ENCODE measurements at places on chromosomes 16 and 17.
A peak's percentile ranks its signal among the peaks of the same experiment; 100 is the strongest.

- no peak for DNase-seq
Measured at GRCh38 chr17:10751563-10751962, 21.7 kb upstream of the TMEM220 start.

GRCh38 chr17:50653738-50654137 is 19.1 kb downstream of the ABCC3 start:
- no peak for DNase-seq

- DNase-seq, result no peak
Measured at GRCh38 chr17:80835816-80836657, 155.6 kb upstream of the CHMP6 start.

- no peak for DNase-seq
Measured at GRCh38 chr16:85250609-85251223, 138.4 kb upstream of the CIBAR2 start.

DNA sequence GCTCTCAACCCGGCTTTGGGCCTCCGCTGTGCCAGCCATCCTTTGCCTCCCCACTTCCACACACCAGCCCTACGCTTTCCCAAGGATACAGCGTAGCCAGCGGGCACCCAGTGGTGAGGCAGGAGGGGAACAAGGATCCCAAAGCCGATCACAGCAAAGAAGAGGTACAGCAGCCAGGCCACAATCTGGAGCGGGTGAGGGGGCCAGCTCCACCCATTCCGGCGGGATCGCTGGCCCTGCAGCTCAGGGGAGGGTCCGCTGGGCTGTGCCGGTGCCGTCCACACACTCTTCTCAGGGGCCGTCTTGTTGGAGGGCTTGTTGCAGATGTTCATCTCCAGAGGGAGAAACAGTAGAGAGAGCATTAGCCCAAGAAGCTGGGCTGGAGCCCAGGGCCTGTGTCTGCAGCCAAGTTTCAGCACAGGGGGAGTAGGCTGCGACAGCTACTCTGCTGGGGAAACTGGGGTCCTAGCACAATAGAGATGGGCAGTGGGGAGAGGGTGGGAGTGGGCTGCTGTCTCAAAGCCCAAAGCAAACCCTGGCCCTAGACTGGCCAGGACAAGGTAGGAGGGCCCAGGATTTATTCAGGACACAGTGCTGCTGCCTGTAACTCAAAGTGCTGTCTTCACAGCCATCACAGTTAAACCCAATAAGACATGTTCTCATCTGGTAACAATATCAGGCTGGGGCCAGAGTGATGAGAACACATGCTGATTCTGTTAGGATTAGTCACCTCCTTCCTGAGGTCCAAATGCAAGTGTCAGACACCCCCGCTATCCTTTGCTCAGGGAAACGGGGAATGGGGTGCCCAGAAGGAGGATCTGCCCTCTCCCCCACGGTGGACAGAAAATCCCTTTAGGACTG is 9.9 kb downstream of the ZDHHC1 start:
- no peak for DNase-seq

GRCh38 chr17:28394337-28395116 is 11.5 kb downstream of the SLC46A1 start:
- DNase-seq, result no peak

DNA sequence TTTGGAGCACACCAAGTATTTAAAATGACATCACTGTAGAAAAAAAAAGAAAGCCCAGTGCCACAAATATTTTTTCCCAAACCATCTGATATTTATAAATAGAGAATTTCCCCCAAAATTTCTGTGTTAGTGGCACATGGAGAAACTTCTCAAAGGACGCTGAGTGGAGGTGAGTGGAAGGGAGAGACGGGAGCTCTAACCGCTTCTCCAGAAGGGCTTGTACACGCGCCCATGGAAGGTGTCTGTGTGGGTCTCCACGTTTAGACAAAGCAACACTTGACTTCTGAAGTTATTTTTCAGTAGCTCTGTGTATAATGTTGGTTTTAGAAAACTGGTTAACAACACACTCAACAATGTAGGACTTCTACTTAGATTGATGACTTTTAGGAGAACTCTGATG is 1.0 kb downstream of the MYOCD start:
- DNase-seq, result no peak

DNA sequence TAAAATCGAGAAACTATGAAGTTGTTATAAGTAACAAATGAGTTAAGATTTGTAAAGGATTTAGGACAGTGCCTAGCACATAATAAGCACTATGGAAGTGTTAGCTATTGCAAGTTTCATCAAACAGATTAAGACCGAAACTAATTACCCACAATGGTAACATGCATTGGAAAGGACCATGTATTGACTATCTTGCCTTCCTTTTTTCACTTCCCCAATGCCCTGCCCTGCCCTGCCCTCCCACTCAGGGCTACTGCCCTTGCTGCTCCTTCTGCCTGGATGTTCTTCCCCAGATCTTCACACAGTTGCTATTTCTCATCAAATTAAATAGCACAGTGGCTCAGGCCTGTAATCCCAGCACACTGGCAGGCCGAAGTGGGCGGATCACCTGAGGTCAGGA is 202.1 kb upstream of the PSMD7 start:
- DNase-seq, result no peak

- no peak for DNase-seq
Measured at GRCh38 chr16:87303431-87303930, 13.7 kb downstream of the C16orf95 start.

DNA sequence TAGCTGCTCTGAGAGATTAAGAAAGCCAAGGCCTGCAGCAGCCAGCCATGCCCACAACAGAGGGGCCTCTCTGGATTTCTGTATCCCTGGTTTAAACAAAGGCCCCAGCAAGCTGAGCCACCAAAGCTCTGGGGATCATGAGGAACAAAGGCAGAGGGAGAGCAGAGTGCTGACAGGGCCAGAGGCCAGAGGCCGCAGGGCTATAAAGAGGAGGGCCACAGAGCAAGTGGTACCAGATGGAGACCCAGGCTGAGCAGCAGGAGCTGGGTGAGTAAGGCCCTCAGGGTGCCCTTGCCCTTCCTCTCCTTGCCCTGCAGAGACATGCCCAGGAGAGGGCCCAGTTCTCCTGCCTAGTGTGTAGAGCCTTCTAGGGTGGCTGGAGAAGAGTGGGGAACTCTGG is at the start of gene CRYBA1:
CRYBA1 (plus strand) TSS at position 232 of the 400 bp plus-strand sequence; CDS start at position 237, 5 bp downstream.
- DNase-seq, result no peak

DNA sequence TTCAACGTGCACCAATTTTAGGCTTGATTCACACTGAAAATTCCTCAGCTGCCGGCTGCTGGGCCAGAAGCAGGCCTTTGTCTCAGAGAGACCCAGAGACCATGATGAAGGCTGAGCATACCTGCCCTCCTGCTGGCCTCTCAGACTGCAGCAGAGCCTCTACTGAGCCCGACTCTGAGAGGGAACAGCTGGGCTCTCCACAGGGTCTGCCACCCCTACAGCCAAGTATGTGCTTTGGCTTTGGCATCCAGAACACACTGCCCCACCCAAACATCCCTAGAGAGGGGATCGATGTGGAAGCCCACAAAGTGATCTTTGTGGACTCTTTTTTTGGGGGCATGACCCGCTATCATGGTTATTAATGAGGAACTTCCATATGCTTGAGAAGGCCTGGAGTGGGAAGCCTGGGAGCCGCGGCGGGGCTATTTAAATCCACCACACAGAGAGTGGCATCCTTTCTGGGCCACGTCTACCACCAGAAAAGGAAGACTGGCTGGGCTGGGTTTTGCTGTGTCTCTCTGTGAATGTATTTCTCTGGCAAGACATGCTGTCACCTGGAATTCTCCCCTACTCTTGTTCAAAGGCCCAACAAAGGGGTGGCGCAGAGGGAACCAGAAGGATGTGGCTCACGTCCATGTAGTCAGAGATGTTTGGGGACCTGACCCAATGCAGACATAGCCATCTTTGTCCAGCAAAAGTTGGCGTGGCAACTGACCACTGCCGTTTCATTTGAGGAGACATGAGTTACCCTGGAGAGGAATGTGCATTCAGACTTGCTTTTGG is 69.3 kb downstream of the GNAO1 start:
- DNase-seq, result no peak

- DNase-seq, result no peak
Measured at GRCh38 chr17:79104898-79105600, 30.4 kb downstream of the ENGASE start.

DNA sequence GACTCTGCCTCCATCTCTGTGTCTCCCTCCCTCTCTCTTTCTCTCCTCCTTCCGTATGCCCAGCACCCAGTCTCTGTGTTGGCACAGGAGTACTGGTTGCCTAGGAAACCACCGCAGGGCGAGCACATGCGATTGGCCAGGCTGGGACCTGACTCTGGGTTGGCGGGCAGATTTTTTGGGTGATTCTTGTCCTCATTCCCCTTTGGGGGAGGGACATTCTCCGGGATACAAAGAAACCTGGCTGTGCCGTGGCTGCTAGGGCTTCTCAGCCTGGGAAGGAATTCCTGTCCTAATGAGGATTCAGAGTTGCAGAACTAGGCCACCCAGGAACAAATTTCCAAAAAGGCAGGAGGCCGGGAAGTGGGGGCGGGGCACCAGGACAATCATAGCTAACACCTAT is 168.9 kb downstream of the SHISA9 start:
- DNase-seq, result no peak

DNA sequence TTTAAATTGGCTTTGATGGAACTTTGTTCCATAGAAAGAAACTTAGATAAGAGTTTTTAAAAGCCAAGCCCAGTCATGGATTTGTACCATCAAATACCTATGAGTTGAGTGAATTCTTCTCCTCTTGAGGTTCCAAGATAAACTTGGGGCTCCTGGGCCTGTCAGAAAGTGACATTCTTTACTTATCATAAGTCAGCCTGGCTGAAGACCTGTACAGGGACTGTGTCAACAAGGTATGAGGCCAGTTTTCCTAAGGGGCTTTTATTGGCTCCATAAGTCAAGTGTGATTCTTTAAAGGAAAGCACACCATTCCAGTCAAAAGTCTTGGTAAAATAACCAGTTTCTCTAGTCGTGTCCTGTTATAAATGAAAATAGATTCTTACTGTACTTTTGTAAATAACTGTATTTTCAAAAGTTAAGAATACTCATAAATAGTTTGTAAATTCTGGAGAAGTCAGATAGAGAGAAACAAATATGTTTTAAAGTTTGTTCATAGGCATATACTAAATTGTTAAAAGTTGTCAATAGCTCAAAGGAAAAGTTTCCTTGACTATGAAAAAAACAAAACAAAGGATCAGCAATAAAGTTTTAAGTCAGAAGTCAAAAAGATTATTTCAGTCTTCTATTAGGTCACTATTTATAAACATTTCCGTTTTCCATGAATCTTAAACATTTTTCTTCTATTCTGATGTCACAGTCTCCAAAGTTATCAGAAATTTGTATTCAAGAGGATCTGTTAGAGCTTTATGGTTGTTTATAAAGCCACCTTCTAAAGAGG is 22.5 kb upstream of the MYO1D start:
- no peak for DNase-seq

GRCh38 chr17:28416703-28417311 is 10.8 kb upstream of the SLC46A1 start:
- peak; percentile 61 for DNase-seq

DNA sequence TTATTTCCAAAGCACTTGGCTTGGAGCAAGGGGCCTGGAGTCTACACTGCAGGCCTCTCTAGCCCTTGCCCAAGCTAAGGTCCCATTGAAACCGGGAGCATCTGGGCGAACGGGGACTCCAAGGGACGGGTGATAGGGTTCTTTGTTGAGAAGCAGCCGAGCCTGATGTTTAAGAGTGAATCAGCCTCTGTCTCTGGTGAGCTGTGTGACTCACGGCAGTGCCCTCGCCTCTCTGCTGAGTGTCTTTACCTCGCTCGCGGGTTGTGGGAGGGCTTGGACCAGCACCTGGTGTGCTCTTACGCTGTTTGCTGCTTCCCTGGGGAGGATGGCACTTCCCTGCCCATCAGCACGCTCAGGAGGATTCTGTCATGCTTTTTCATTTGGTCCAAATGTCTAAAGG is 1.3 kb downstream of the HGS start:
- DNase-seq, result no peak

GRCh38 chr16:4322121-4323052 is 6.5 kb downstream of the GLIS2 start:
- DNase-seq, result no peak

- no peak for DNase-seq
Measured at GRCh38 chr16:53515259-53515658, 12.2 kb upstream of the AKTIP start.

DNA sequence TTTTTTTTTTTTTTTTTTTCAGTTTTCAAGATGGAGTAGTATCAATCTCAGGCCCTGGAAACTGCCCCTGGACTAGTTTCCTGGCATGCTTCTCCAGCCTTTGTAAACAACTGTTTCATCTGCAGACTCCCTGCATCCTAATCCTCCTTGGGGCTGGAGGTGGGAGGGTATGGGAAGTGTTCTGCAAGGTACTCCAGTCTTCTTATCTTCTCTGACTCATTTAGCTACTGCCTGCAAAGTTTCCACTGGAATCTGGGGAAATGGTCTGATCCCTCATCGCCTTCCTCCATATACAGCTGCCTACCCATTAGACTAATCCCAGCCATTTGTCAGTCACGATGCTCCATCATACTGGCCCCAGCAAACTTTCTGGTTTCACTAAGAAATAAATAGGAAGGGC is 21.5 kb downstream of the COPZ2 start:
- no peak for DNase-seq

DNA sequence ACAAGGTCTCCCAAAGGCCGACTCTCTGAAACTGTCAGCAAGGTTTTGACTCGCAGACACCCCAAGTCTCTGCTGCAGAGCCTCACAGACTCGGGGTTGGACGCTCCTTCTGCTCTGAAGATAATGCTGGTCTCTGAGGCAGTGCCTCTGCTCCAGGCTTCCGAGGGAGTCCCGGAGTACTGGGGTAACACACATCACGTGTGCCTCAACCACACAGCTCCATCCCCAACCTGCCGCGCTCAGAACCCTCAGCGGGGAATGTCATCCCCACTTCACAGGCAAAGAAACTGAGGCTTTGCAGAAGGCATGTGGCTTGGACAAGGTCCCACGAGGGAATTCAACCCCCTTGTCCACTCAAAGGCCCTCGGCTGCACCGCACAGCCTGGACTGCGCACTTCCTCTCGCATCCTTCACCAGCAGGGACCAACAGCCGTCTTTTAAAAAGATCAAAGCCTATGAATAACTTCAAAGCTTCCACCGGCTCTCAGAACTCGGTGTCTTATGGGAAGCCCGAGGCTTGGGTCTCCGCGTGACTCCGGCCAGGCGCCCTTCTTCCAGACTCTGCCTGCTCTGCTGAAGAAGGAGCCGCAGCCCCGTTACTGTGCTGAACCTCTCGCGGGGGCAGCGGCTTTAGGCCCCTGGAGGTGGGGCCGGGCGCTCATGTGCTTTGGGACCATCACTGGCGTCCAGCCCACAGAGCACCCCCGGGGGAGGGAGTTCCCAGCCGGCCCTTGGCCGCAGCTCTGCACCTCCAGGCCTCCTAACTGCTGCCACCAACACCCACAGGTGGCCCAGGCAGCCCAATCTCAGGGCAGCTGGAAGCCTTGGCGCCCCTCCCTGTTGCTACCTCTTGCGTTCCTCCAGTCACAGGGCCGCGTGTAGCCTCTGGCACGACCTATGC is 2.2 kb downstream of the TMEM204 start:
- no peak for DNase-seq

All from endothelial cell (in vitro differentiated cells).